Frontal cortex (tissue), 4 donors: ENCODE measurements at places on chromosomes 11 and 22. TPM values are rescaled to one million over a fixed set of nuclear protein-coding genes. Genes with fewer than 3 reads are reported as not detected.

GRCh38 chr22:27995801-27996528 is 76.9 kb upstream of the PITPNB start:
- no peak for DNase-seq

GRCh38 chr11:70456921-70457532 is 58.7 kb downstream of the CTTN start:
- no peak for DNase-seq

- DNase-seq, result no peak
Measured at GRCh38 chr11:64028398-64029115, 7.2 kb upstream of the FLRT1 start.

DNA sequence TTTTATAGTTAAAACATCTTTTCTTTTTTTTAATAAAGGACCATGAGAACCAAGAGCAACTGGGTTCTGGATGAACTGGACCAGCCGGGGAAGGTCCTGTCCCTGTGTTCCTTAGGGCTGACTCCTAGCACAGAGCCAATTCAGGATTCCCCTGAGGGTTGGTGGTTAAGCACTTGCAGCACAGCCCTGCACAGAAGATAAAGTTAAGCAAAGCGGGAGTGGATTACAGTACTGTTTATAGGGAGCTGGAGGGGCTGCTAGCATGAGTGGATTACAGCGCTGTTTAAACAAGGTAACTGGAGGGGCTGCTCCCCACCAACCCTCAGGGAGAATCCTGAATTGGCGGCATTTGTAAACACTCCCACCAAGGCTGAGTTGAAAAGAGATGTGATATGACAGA is 90.6 kb downstream of the CELSR1 start:
- DNase-seq, result no peak

DNA sequence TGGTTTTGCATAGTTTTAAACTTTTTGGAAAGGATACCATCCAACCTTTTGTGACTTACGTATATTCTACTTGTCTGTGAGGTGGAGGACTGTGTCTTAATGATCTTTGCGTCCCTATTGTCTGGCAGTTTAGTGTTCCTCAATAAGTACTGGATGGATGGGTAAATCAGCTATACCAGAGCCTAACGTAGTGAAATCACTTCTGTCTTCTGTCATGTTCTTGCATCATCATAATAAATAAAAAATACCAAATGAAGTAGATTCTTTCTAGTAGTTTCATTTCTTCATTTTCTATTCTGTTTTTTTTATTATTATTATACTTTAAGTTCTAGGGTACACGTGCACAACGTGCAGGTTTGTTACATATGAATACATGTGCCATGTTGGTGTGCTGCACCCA is 66.4 kb downstream of the ACER3 start:
- no peak for DNase-seq

DNA sequence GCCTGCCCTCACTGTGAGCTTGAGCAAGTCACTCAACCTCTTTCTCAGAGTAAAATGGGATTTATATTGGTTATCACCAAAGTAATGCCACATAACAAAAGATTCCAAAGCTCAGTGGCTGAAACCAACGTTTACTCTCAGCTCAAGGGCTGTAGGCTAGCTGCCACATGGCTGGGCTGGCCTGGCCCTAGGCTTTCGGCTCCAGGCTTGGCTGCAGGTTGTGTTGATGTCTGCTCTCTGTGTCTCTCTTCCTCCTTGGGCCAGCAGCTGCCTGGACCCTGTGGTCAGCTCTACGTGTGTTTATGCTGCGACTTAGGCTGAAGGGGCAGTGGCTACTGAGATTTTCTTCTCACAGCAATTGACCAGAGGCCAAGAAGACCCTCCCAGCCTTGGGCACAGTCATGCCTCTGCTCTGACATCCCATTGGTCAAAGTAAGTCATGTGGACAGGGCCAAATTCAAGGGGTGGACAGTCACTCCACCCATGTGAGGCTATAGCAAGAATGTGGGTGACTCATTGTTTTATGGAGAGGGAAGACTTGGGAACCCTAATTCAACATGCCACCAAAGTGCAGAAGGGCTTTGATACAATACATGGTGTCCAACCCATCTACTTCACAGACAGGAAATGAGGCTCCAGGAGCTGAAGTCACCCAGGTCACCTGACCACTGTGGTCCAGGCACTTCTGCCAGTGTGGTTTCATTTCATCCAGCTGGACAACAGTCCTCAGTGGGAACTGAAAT is 90.6 kb downstream of the TSPAN18 start:
- DNase-seq, result no peak

DNA sequence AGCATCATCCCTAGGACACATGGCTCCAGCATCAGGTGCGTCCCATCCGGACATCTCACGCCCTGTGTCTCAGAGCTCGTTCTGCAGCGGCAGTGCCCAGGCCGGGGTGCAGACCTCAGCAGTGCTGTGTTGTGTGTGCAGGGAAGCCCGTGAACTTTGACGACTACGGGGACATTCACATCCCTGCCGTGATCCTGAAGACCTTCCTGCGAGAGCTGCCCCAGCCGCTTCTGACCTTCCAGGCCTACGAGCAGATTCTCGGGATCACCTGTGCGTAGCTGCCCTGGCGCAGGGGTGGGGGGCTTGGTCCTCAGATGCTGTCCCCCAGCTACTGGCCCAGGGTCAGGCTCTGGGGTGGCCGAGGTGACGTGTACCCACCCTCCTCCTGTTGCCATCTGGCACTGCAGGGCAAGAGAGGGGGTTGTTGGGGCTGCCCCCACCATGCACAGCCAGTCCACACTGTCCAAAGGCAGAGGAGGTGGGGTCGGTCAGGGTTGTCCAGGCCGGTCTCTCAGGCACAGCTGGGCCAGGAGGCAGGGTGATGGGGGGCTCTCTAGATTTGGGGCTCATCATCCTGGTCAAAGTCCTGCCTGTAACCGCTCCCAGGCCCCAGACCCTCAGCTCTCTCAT is 96.5 kb downstream of the ARHGAP8 start:
- DNase-seq, result no peak

DNA sequence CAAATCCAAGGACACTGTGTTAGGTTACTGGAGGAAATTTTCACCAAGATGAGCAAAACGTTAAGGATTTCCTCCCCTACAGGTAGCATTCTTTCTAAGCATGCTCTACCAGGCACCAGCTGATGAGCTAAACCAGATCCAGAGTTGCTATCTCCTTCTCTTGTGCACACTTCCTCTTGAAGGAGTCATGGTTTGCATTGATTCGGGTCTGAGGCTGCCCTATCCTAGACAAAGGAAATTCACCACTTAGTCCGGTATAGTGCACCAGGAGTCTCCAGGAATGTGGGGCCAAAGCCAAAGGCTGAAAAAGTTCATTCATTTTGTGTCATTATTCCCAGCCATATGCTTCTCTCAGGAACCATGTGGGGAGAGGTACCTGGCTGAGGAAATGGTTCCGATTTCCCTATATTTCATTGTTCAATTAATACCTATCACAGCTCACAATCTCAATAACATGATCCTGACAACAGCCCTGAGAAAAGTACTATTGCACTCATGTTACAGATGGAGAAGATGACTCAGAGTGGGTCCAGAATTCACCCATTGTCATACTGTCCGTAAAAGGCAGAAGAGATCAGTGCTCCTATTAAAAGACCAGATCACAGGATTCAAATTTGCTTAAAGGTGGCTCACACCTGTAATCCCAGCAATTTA is 39.1 kb downstream of the SLC35F2 start:
- DNase-seq, result no peak

- DNase-seq, result no peak
Measured at GRCh38 chr11:94583866-94584500, 16.8 kb downstream of the PIWIL4 start.

DNA sequence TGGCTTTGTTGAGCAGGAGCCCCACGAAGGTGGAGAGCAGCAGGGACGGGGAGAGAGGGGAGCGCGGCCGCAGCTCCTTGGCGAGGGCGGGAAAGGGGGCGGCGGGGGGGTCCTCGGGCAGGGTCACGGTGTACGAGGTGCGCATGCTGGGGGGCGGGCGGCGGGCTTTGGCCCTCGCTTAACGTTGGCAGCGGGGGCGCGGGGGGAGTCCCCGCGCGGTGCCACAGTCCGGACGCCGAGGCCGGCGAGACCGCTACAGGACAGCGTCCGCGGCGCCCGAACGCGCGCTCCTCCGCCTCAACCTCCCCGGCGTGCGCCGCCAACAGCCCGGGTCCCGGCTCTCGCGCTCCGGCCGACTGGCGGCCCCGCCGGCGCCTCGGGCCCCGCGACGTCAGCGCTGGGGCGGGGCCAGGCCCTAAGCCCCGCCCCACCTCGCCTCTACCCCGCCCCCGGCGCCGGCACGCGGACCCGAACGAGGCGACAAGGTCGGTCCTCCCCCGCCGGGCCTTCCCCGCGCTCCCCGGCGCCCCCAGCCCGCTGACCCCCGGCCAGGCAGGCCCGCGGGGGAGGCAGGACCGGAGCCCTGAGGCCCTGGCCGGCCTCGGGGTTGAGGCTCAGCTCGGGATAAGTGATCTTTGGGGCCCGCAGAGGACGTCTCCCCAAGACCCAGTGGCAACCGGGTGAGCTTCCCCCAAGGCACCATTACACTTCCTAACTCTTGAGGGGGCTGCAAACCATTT is 17.5 kb downstream of the USP2 start:
- peak; percentile 87 for DNase-seq

- DNase-seq, result no peak
Measured at GRCh38 chr22:40215266-40215665, 37.5 kb downstream of the TNRC6B start.

GRCh38 chr22:42893371-42894150 is 36.5 kb upstream of the ARFGAP3 start:
- no peak for DNase-seq

- DNase-seq, result no peak
Measured at GRCh38 chr11:58609723-58610122, 12.7 kb upstream of the CNTF start.

DNA sequence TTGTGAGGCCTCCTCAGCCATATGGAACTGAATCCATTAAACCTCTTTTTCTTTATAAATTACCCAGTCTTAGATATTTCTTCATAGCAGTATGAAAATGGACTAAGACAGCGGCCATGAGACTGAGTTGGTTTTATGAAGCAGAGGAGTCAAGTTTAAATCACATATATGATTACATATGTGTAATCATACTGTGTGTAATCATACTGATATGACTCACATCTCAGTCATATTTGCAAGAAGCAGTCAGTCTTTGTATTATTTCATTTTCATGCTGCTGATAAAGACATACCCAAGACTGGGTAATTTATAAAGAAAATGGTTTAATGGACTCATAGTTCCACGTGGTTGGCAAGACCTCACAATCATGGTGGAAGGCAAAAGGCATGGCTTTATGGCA is 89.8 kb downstream of the SYT9 start:
- no peak for DNase-seq

- no peak for DNase-seq
Measured at GRCh38 chr11:102494216-102494615, 36.3 kb downstream of the MMP7 start.

DNA sequence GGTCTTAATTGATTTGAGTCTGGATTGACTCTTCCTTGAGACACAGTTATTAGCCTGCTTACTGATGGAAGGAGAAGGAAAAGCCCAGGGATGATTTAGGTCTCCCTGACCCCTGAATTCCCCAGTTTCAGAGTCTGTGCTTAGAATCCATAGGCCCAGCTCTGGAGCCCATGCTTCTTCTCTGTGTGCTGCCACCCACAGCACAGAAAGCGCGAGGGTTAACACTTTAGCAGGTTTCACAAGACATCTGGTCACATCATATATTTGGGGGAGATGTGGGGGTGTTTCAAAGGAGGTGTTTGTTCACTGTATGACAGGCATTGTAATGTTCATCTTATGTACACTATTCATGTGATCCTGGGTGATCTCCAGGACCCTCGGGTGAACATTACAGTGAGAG is 107.0 kb downstream of the PPP6R3 start:
- DNase-seq, result no peak

- no peak for DNase-seq
Measured at GRCh38 chr11:46369458-46370152, 11.9 kb upstream of the MDK start.

GRCh38 chr22:38845004-38845740 is 1.3 kb upstream of the NPTXR start:
- no peak for DNase-seq

DNA sequence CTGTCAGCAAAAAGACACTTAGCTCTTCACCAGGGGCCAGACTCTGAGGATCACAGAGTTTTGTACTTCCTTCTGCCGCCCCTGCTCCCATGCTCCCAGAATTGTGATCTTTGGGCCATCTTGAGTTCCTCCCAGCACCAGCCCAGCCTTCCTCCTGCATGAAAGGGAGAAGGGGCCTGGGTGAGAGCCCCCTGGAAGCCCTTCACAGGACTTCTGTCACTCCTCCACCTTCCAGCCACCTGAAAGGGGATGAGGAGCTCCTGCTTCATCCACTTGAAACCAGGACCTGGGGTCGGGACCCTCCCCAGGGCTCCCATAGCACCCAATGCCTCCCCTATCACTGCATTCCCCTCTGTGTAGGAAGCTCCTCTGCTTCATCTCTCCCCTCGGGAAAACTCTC is 174.2 kb downstream of the BUD13 start:
- DNase-seq, result no peak

DNA sequence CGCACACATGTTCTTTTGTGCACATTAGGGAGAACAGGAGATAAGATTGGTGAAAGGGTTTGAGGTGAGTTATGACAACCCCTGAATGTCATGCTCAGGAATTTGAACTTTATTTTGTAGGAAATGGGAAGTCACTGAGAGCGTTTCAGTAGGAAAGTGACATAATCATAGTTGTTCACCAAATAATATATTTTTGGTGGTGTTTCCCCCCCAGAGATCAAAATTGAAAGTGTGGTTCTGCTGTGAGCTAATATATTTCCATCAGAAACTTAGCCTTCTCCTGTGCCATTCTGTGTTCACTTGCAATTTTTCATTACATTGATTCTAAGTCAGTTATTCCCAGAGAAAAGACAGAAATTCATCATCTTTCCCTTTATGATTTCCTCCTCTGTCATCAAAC is 64.1 kb upstream of the RCN1 start:
- DNase-seq, result no peak

DNA sequence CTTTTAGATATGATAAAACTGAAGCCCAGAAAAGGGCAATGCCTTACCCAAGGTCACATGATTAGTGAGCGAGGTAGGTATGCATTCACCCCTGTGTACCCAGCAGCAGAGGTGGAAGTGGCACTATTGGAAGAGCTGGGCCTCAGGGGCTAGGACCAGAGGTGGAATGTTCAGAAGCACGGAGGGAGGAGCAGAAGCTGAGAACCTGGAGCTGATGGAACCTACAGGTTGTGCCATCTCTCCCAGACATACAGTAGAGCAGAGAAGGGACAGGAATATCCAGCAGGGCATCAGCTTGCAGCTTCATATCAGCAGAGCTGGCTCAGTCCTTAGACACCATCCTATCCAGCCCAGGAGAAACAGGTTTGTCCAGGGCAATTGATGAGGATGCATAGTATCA is 14.6 kb upstream of the FCHSD2 start:
- DNase-seq, result no peak

DNA sequence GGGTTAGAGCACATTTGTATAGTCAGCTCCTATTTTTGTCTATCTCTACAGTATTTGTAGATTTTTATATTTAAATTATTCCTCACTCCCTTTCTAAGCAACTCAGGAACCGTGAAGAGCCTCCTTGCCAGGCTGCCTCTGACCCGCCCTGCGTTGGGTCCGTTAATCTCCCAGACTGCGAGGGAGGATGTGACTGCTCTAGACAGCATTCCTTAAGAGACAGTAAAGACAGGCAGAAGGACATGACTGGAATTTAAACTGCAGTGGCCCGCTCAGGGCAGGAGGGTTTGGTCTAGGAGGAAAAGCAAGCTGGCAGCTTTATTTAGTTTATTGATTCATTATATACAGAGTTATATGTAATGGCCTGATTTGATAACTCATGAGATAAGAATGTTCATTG is 413.7 kb downstream of the TMEM135 start:
- DNase-seq, result no peak

LPXN gene
- 2.4 TPM for total RNA-seq

FAM83F gene
- total RNA-seq, result 0.41 TPM

XRCC6 gene
- 259 TPM for total RNA-seq

BEST1 gene
- total RNA-seq, result 1.6 TPM

RSF1 gene
- 151 TPM for total RNA-seq

C11orf91 gene
- total RNA-seq, result not detected

OR4A47 gene
- not detected for total RNA-seq
